SHP77 (cell line): ENCODE measurements at places on chromosomes 6 and 20.

GRCh38 chr6:149032599-149033405 lies 284.7 kb upstream of the TAB2 start:
- no peak for DNase-seq

GRCh38 chr20:35845561-35845960 lies 73.7 kb downstream of the PHF20 start:
- DNase-seq = no peak

GRCh38 chr6:99940582-99940981 lies 53.4 kb downstream of the MCHR2 start:
- no peak for DNase-seq

- DNase-seq = peak; percentile 7
These were observed 11.0 kb downstream of the FRS3 start for GRCh38 chr6:41768545-41769308.

GRCh38 chr6:125031385-125031784 lies 69.1 kb downstream of the RNF217 start:
- DNase-seq = no peak

GRCh38 chr6:167840526-167841179 lies 13.9 kb downstream of the AFDN start:
- DNase-seq = no peak

DNA sequence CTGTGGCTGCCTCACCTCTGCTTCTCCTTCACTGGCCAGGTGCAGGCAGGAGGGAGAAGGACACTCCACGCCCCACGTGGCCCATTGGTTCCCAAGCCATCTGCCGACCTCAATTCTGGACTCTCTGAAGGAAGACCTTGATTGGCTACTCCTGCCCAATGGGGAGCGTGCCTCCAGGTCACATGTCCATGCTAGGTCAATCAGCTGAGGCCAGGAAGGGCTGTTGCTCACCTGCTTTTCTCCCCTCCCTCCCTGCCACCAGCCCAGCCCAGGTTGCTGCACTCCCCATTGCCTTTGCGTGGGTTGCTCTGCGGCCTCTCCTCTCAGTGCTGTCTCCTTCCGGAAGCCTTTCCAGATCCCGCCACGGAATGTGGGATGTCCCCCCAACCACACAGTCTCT lies 21.9 kb upstream of the CDH4 start:
- no peak for DNase-seq

DNA sequence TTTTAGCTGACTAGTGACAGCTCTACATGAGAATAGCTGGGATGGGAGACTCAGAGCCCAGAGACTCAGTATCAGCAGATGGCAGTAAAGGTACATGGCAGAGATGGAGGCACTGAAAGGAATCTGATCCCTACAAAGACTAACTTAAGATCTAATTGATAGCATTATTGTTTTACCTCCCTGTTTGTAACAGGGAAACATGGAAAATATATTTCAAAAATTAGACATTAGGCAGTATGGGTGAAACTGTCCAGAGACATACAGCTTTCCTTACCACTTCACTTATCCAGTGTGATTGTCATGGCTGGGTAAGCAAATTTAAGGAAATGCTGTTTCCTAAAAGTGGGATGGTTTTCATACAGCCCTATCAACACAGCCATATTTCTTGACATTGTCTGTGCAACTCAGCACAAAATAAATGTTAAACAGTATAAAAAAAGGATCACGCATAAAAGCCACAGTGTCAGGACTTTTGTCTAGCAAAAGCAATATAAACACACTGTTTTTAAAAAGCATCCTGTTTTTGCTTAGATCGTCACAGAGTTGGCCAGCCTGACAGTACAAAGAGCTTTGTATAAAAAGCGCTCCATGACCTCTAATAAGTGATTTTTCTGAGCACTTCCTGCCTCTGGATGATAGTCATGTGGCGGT lies 376.9 kb downstream of the PHF3 start:
- no peak for DNase-seq

DNA sequence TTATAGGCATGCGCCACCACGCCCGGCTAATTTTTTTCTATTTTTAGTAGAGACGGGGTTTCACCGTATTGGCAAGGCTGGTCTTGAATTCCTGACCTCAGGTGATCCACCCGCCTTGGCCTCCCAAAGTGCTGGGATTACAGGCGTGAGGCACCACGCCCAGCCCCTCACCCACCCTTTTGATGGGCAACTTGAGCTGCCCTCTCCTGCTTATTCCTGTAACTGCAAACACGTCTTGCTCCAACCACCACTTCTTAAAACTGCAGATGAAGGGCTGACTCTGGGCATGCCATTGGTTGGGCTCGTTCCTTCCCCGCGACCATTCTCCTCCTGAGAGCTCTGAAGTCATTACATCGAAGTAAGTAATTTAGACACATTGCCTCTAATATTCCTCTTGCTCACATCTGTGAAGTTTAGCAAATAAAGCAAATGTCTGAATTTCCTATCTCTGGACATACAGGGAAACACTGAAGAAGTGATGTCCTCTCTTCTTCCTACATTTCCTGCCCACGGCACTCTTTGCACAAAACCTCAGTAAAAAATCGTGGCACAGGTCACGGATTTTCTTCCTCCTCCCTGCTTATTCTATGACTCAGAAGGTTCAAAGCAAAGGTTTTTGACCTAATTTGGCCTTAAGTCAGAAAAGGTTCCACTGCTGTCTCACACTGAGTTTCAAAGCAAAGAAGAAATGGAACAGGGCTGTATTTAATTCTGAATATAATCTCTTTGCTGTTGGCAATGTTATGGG lies 117.5 kb downstream of the GMPR start:
- DNase-seq = no peak

- no peak for DNase-seq
These were observed 1.1 kb downstream of the MGME1 start for GRCh38 chr20:17969884-17970409.

- DNase-seq = no peak
These were observed 61.7 kb downstream of the FOXA2 start for GRCh38 chr20:22522701-22523100.

- no peak for DNase-seq
These were observed 41.6 kb upstream of the PMEPA1 start for GRCh38 chr20:57751411-57751810.

- DNase-seq = peak; percentile 20
These were observed 37.4 kb upstream of the FAM83C start for GRCh38 chr20:35329435-35330139.
